ENCODE measurements at places on chromosomes 13 and 19.

- DNase-seq: no peak
Observed at GRCh38 chr13:81987159-81987558, 1646.2 kb upstream of the SPRY2 start.

- no peak for DNase-seq
Observed at GRCh38 chr13:105333416-105333815, 1202.0 kb downstream of the EFNB2 start.

DNA sequence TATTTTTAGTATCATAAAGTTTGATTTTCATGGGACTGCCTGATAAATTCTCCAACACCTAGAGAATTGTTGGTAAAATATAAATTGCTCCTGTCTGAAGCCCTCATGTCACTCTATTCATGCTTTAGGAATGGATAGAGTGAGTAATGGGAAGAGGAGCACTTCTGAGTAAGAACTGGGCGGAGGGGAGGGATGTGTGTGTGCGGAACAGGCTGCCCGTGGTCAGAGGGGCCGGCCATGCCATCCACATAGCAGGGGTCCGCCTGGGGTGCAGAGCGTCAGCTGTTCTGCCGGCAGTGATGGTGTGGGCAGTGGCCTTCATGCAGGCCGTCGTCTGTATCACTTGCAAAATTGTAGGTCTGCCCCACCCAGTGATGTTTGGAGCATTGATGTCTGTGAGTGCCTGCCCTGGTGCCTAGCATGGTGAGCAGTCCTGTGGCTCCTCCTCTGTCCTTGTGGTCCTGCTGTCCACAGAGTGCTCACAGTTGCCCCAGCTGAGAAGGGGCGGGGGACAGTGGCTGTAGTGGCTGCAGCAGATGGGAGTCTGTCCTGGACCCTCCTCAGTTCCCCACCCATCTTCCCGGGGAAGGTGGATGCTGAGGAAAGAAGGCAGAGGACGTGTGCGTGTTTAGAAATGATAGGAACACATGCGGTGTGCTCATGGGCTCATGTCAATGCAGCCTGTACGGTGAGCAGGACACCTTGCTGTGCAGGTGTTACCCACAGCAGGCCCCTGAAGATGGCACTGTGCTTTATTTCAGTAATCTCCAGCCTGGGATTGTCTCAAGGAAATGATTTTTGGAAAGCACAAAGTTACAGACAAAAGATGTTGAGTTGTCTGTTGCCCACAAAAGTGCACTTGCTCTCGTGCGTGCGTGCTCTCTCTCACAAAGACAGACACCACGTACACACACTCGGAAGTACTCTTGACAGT lies 49.4 kb upstream of the TEX29 start:
- no peak for DNase-seq

DNA sequence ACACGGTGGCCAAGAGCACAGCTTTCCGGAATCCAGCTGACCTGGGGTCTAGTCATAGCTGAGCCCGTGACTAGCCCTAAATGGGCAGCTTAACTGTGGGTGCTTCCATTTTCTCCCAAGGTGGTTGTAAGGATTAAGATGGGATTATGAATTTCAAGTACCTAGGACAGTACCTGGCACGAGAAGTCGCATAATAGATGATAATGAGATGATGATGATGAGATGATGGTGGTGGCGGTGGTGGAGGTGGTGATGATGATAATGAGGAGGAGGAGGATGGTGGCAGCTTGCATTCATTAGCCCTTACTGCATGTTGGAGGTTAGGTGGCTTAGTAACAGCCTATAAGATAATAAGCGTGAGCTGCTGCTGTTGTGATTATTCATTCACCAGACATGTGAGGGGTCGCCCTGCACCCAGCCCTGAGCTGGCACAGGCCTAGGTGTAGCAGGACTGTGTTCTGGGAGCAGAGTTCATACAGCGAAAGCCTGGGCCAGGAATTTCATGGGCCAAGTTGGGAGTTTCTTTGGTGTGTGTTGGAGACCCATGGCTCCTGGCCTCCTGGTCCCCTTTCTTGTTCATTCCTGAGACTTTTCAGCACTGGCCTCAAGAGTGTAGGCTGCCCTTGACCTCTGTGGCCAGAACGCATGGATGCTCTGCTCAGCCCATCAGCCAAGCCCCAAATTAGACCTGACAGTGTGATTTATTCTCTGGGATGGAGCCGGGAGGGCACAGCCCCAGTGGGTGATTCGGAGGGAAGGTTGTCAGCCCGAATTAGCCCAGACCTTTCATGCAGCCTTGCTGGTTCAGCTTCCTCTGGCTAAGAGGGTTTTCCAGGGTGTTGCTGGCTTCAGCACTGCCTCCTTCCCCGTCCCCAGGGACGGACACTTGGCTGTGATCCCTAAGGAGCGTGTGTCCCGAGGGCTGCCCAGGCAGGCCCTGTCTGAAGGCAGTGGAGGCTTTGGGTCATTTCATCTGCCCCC lies 128.8 kb downstream of the SIPA1L3 start:
- no peak for DNase-seq

Measured in T-helper 1 cell (primary cell).